GM13976 (cell line): ENCODE measurements at places on chromosomes 6 and 20.
A peak's percentile ranks its signal among the peaks of the same experiment; 100 is the strongest.

DNA sequence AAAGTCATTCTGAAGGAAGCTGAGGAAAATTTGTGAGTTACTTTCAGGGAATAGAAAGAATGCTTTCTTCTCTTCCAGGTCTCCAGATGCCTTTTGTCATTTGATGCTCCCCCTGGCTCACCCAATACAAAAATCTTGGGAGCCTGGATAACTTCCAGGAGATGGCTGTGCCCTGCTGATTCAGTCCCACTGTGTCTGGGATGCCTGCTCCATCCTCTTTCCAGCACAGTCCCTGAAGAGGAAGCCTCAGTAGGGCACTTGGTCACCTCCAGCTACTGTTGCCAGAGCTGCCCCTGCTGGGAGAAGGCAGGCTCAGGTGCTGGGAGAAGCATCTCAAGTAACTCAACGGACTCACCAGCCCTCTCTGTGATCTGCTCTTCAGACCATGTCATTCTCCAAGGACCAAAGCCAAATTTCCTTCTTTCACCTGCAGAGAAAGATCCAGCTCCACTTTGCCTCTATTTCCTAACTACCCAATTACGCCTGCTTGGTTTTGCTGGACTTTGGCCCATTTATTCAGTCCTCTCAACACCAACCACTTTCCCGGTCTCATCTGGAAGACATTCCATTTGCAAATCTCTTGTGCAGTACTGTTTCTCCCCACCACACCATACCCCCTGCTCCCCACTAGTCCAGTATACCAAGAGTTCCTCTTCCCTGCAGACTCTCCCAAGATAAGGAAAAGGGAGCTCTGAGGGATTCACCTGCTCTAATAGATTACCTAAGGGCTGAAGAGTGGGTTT, 53.3 kb downstream of the SLC23A2 start:
- no peak for DNase-seq

DNA sequence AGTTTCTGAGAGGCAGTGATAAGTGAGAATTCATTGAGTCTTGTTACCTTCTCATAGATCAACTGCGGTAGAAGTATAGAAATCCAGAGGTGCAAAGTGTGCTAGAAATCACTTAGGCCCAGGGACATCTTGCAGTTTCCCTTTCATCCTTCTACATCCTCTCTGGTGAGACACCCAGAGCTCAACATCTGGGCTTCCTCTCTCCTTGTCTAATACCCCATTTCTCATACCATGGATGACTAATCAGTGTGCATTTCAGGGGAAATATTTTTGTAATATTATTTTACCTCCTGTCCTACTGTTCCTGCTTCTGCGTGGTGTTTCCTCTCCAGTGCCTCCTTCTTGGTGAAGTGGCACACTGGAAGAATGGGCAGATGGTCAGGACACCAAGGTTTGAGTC, 322.4 kb downstream of the TFAP2B start:
- no peak for DNase-seq

DNA sequence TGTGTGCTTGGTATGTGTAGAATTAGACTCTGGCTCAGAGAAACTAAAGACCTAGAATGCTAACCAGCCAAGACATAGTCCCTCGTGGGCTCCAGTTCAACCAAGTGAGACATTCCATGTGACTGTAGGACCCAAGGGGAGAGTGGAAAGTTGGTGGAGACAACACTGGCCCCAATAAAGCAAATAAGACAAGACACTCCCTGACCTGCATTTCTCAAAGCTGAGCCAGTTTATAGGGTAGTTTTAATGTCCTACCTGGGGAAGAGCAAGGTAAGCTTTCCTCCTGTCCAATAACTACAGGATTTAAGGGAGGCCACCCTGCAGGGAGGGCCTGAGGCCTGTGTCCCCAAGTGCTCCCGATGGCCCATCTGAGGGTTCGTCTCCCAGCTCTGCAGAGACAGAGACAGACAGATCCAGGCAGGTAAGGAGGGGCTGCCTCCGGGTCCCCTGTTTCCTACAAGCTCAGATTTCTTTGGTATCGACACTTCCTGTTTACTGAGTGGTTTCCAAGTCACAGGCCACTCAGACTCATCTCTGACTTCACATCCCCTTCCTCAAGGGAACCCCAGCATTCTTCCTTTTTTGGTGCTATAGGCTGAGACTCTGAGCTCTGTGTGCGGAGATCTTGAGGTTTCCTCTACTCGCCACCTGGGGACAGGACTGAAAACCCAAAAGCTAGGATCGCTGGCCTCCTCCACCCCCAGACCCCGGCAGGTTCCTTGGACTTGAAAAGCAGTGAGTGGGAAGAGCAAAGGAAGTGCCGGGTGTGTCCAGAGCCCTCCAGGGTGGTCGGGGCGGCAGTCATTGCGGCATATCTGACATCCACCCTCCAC, 92.4 kb downstream of the PRND start:
- DNase-seq = peak; percentile 86

- no peak for DNase-seq
These were observed 15.1 kb upstream of the MCM3 start for GRCh38 chr6:52299653-52300052.
